NCI-H2171 (cell line): ENCODE measurements at places on chromosomes 7 and 10.

- DNase-seq, result no peak
Observed at GRCh38 chr10:63228237-63228636, 95.1 kb downstream of the NRBF2 start.

- DNase-seq, result no peak
Observed at GRCh38 chr10:72105710-72106109, 17.4 kb upstream of the SPOCK2 start.

DNA sequence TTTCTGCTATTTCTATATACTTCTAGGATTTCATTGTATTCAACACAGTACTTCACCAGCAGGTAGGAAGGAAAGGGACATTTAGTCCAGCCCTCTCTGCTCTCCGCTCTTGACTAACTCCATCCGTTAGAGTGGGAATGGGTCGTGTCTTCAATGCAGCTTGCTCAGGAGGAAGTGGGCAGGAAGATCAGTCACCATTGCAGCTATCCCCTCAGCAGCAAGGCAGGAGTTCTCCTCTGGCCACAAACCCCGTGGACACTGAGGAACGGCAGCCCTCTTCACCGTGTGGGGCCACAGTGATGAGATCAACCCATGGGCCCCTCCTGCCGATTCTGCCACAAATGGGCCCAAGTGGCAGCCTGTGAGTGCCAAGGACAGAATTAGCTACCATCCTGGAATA lies 30.2 kb upstream of the IKZF1 start:
- no peak for DNase-seq

DNA sequence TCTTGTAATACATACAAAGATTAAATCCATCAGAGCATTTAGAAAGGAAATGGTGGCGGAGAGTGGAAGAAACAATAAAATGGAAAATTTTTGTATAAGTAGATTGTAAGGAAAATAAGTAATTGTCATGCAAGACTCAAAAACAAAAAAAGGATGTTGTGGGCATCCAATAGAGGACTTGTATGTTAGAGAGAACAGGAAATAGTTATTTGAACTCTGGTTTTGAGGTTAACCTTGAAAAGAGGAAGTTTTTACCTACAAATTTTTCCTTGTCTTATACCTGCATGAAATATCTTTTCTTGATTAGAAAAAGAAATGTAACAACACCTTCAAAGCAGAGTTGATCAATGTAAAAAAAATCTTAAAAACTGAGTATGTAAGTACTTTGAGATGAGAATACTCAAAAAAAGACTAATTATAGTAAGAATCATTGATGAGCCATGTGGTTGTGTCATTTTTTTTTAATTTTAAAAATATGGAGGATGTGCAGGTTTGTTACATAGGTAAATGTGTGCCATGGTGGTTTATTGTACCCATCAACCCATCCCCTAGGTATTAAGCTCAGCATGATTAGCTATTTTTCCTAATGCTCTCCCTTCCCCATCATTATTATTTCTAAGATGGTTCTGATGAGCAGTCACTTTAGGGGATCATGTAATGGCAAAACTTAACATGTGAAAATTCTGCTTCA lies 11.9 kb downstream of the TMEM106B start:
- DNase-seq, result no peak

GRCh38 chr10:47294501-47294900 lies 5.5 kb upstream of the GDF10 start:
- DNase-seq, result no peak

- DNase-seq, result no peak
Observed at GRCh38 chr7:277228-277627, 12.7 kb upstream of the FOXL3 start.

DNA sequence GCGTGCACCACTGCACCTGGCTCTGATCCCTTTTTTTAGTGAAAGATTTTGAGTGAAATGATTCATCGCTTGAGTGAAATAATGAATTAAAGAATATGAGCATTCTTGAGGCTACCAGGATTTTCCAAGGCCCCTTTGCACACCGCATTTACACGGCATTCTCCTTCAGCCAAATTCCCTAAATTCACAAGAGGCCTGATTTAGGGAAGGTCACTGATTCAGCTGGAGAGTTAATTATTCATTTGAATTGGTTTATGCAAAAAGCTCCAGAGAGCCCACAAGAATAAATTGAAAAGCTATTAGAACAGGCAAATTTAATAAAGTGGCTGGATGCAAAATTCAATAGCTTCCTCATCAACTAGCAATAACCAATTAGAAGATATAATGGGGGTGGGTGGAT lies 46.5 kb downstream of the LEP start:
- DNase-seq, result no peak
